NCI-H1092 treated with DMSO at 0.1 percent for 48 hours (cell line): ENCODE measurements at places on chromosomes 5 and 9.

DNA sequence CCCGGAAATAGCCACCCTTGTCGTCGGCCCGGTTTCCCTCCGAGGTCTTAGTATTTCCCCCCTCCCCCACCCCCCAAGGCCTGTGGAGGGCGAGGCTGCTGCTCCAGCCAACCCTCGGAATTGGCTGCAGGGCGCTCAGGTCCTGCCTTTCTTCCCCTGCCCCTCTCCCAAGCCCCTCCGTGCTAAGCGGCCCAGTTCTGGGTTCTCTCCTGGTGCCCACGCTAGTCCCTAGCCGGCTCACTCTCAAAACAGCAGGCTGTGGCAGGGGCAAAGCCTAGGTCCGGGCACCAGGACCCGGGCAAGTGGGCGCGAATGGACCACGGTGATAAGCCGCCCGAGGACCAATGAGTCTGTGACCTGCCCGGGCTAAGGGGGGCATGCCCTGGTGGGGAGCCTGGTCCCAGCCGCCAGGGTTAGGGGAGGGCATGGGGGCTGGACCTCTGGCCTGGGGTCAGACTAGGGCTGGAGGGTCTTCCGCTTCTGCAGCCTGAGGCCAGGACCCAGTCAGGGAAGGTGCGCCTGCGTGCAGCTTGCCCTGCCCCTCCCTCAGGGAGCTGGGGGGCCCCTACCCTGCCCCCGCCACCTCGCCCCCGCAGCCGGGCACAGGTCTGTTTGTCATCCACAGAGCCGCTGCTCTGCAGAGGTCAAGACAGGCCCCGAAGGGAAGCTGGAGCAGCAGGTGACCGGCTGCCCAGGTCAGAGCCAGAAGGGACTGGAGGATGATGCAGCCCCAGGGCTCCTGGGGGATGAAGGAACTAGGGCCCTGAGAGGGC, 5.0 kb upstream of the IRX4 start:
- DNase-seq, result no peak

DNA sequence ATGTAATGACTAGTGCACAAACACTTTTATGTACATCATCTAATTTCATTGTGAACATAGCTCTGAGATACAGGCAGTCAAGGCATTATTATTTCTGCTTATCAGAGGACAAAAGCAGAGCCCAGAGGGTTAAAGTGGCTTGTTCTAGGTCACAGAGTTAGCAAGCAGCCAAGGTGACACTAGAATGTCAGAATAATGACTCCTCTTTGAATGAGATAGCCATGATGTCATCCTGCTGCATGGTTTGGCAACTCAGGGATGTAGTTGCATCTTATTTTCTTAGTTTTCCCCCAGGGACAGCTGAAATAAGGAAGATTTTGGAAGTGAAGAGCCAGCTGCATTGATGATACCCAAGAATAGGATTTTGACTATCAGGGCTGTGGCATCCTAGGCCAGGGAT, 54.4 kb downstream of the KCNV2 start:
- DNase-seq, result no peak

DNA sequence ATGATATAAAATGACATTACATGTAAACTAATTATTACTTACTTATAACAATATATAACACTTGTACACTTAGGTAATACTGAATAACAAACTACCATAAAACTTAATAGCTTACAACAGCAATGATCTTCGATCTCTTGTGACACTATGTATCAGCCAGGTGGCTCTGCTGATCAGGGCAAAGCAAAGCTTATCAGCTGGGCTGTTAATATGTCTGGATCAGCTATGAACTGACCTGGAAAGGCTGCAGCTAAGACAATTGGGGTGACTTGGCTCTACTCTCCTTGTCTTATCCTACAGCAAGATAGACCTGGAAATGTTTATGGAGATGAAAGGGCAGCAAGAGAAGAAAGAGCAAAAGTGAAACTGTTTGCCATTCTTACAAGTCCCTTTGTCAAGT, 511.3 kb downstream of the TLR4 start:
- DNase-seq, result no peak

- DNase-seq, result no peak
These were observed 88.6 kb upstream of the GAS1 start for GRCh38 chr9:87035879-87036278.

DNA sequence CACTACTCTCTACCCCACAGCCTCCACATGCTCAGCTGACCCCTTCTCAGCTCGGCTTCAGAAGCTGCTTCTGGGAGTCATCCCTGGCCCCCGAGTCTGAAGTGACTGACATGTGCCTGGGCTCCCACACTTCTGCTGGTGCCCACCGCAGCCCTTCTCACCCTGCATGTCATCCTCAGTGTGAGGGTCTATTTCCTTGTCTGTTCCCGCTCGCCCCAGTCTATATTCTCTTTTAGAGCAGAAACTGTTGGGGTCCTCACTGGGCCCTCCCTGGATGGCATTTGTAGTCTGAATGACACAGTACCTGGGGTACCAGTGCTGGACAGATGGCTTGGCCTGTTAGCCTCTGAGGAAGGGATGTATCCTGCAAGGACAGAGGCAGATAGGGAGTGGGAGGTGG, 5.3 kb downstream of the ECSCR start:
- no peak for DNase-seq

DNA sequence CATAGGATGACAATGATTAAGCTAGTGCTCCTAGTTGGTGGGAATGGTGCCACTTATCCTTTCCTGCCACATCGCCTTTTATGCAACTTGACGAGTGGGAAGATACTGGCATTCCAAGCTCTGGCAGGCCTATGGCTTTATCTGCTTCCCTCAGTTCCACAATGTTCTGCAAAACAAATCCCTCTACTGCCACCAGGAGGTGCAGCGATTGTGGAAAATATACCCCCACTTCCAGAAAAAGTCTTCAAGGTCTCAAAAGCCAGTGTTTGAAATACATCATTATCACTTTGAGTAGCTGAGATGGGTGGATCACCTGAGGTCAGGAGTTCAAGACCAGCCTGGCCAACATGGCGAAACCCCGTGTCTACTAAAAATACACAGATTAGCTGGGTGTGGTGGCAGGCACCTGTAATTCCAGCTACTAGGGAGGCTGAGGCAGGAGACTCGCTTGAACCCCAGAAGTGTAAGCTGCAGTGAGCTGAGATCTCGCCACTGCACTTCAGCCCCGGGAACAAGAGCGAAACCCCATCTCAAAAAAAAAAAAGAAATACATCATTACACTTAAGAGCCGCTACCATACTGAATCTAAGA, 3.4 kb downstream of the CLINT1 start:
- DNase-seq, result peak; percentile 51

DNA sequence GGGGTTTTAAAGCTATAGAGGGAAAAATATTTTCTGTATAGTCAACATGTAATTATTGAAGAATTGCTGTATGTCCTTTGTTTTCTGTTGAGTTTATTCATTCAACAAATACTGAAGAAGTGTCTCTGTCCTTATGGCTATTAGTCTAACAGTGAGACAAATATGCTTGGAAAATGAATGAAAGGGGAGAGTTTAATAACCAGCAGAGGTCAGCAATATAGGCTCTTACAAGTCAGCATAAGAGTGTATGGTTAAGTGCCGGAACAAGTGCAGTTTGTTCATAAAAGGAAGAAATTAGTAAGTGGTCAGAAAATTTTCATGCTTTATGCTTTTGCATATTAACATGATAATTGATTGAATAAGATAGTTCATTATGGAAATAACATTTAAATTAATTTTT, 3.6 kb downstream of the SCAMP1 start:
- DNase-seq, result no peak

DNA sequence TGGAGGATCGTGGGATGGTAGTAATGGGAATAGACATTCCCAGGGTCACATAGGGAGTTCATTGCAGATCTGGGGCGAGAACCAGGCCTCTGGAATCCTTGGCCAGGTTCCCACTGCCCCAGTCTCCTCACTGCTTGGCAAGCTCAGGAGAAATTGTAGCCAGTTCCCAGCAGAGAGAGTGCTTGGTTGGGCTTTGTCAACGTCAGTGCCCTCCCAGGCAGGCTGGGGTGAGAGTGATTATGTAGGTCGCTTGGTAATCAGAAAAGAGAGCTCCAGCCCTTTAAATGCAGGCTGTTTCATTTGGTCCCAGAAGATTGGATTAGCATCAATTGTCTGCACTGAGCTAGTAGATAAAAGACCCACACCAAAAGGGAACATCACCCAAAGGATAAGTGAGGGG, 51.8 kb upstream of the GALNT10 start:
- DNase-seq, result no peak

DNA sequence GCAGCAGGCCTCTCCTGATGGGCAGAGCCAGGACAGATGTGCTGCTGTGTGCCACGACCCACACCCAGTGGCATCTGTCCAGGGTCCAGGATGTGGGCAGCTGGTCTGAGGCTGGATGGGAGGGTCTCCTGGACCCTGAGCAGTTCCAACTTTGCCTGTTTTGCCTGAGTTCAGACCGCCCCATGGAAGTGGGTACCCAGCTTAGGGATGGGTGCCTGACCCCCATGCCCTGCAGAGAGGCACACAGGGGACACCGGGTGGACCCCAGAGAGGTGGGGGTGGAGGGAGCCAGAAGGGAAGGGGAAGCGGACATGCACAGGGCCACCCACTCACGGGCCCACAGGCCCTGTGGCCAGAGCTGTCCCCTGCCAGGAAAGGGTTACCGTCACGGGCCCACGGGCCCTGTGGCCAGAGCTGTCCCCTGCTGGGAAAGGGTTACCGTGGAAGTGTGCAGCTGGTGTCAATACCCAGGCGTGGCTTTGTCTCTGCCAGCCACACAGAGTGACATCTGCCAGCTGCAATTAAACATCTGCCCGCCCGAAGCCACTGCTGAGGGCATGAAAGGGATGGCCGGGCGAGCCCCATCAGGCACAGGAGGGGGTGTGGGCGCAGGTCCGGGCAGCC, 50.0 kb downstream of the NACC2 start:
- DNase-seq, result no peak

DNA sequence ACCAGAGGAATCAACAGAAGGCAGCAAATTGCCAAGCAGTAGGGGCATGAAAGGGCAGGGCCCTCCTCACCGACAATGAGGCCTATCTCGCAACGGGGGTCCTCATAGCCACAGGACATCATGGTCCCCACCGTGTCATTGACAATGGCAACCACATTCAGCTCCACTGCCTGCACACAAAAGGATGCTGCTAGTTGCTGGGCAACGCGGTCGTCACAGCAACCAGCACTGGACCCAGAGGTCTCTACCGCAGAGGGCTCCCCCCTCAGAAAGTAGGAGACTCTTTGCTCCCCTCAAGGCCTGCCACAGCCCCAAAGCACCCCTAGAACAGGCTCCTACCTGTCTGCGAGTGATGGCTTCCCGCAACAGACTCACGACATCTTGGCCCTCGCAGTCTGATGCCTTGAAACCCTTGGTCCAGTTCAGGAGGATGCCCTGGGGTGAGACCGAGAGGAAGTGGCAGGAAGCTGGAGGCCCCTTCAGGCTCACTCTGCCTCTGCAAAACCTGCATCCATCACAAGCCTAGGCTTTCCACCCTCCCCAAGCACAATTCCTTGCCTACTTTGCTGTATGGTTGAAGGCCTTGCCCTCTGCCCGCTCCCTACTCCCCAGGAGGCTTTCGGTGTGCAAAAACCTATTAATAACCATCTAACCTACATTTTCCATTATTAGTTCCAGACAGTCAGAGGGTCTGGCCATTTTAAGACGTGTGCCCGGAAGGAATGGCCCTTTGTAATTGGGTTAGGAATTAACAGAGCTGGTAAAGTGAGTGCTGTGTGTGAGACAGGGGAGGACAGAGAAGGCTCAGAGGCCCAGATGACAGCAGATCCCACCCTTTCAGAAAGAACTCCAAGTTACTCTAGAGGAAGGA, 15.2 kb downstream of the HK3 start:
- no peak for DNase-seq

GRCh38 chr9:6562201-6562600, 83.3 kb downstream of the GLDC start:
- no peak for DNase-seq

DNA sequence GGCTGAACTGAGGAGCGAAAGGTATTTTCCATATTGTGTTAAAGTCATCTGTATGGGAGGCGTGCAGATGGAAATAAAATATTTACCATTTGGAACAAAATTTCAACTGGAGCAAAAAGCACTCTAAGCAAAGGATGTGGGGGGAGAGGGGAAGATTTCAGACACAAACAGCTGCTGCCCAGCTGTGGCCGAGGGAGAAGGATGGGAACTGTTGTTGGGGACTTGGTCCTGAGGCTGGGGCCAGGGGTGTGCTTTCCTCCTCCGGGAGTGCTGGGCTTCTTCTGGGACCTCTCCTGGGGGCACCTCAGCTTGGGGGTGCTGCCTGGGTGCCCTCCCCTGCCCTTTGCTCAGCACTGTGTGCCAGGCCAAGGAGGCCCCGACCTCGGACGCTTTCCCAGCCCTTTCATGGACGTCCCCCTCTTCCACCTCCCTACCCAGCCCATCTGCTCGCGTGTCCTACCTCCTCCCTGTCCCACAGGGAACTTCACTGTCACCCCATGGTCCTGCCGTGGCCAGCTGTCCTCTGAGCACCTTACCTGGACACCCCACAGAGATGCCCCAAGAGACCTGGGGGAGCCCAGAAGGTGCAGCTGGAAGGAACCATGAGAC, 101.9 kb upstream of the COL5A1 start:
- no peak for DNase-seq

DNA sequence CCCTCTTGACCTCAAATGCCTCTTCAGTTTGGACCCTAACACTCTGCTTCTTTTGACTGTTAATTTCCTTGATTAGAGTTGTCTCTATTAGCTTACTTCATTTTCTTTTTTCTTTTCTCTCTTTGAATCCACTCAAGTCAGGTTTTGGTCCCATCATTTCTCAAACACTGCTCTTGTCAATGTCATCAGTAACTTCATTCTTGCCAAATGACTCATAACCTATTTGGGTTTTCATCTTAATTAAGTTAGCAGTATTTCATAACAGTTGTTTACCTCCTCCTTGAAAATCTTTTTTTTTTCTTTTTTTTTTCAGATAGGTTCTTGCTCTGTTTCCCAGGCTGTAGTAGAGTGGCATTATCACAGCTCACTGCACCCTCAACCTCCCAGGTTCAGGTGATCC, 119.6 kb downstream of the PARP8 start:
- no peak for DNase-seq

DNA sequence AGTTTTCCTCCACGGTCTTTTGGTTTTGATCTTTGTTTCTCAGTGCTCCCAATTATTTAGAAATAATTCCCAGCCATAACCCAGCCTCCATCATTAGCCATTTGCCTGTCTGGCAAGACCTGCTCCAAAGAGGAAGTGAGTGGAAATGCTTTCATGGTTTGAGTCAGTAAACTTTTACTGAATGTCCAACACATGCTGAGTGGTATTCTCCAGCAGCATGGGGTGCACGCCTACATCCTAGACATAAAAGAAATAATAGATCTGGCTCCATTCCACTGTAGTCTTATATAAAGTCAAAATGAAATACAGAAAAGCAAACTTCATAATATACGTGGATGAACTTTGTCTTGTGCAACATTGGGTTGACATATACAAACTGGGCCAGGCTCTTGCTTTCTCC, 757.2 kb downstream of the TLE1 start:
- no peak for DNase-seq

GRCh38 chr9:118975736-118976135, 393.5 kb downstream of the BRINP1 start:
- DNase-seq, result no peak
